ENCODE measurements at places on chromosomes 5 and 9.

- no peak for DNase-seq
Measured at GRCh38 chr5:151589878-151590570, 1.1 kb downstream of the FAT2 start.

GRCh38 chr9:40925149-40925548 lies 203.3 kb downstream of the FOXD4L6 start:
- no peak for DNase-seq

GRCh38 chr9:69204849-69205248 lies 30.8 kb downstream of the TJP2 start:
- DNase-seq: no peak

- no peak for DNase-seq
Measured at GRCh38 chr9:35482071-35482470, 7.8 kb upstream of the RUSC2 start.

DNA sequence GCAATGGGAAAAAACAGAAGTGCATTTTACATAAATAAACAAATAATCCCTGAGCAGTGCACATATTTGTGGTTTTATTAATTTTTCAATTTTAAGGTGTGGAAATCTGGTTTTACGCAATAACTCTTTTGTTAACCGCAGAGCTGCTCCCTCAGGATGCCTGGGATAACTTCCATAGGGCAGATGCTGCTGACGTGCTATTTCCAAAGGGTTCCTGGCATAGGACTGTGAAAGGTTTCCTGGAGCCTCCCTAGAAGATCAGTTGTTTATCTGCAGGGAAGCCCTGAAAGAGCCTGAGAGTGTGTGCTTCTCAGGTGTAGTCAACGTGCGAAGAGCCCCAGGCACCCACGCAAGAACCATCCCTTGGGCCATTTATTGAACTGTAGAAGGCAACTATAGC lies 443.5 kb downstream of the PLK2 start:
- DNase-seq: no peak

DNA sequence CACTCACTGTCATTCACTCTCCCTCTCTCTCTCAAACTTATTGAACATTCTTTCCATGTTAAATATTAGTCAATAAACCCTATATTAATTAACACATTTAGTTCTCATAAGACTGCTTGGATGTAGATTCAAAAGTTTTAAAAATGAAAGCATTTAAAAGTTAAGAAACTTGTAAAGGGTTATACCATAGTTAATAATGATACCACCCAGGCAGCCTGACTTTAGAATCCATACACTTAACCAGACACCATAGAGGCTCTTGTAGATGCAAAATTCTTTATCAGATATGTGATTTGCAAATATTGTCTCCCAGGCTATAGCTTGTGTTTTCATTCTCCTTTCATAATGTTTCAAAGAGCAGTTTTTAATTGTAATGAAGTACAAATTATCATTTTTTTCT lies 335.8 kb upstream of the ACTBL2 start:
- no peak for DNase-seq

DNA sequence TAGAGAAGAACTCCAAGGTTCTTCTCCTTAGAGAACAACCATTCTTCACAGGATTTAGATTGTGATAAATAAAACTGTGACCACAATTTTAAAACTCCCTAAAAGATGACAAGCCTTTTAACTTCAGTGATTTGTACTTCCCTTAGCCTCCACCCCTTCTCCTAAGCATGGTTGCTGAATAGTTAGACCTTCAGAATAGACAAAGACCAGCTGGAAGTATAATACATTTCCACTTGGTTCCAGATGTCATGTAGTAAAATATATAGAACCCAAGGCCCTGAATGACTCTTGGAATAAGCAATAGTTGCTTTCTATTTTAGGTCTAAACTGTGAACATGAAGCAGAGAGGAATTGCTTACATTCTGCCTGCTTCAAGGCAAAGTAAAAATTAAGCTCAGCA lies 208.7 kb downstream of the ARRDC3 start:
- no peak for DNase-seq

- DNase-seq: no peak
Measured at GRCh38 chr5:6675784-6676491, 37.3 kb upstream of the TENT4A start.

DNA sequence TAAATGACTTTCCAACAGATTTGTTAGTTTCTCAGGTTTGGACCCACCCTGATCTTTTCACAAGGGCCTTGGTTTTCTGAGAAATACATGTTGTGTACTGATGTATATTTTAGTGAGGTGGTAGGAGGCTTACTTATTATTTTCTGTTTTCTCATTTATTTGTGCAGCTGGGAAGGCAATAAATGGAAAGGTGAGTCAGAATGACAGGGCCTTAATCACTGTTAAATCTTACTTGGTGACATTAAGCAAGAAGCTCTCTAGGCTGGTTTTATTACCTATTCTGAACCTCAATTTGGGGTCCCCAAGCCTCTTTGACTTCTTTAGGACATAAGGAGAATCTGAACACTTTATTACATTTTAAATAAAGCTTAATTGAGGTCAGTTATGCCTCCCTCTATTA lies 214.0 kb upstream of the DAB2 start:
- DNase-seq: no peak

GRCh38 chr9:11758016-11758415 lies 935.2 kb upstream of the TYRP1 start:
- DNase-seq: no peak

DNA sequence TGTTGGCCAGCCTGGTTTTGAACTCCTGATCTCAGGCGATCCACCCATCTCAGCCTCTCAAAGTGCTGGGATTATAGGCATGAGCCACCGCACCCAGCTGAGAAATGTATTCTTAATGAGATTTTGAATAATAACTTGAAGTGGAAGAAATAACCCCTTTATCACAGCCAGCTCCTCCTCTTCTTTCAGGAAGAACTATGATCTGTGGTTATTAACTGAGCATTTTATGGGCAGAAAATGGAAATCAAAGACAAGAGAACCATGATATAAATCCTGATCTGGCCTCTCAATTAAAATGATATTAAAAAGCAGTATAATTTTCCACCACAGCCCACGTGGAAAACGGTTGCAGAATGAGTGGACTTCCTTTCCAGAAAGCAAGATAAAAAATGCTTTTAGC lies 206.6 kb downstream of the PRELID2 start:
- DNase-seq: no peak

DNA sequence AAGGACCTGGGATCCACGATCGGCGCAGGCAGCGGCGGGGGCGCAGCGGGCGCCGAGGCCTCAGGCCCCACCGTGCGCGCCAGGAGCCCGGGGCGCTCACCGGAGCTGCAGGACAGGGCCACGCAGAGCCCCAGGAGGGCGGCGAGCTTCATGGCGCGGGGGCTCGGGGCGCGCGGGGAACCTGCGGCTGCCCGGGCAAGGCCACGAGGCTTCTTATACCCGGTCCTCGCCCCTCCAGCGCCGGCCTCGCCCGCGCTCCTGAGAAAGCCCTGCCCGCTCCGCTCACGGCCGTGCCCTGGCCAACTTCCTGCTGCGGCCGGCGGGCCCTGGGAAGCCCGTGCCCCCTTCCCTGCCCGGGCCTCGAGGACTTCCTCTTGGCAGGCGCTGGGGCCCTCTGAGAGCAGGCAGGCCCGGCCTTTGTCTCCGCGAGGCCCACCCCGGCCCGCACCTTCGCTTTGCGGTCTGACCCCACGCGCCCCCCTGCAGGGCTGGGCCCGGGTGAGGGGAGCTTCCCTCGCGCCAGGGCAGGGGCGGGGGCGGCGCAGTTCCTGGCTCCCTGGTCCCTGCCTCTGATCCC lies at the start of gene SCGB3A1:
Gene SCGB3A1 (minus strand): TSS at position 189 of the 577 bp plus-strand sequence. CDS start 37 bp downstream, at position 152.
- no peak for DNase-seq

DNA sequence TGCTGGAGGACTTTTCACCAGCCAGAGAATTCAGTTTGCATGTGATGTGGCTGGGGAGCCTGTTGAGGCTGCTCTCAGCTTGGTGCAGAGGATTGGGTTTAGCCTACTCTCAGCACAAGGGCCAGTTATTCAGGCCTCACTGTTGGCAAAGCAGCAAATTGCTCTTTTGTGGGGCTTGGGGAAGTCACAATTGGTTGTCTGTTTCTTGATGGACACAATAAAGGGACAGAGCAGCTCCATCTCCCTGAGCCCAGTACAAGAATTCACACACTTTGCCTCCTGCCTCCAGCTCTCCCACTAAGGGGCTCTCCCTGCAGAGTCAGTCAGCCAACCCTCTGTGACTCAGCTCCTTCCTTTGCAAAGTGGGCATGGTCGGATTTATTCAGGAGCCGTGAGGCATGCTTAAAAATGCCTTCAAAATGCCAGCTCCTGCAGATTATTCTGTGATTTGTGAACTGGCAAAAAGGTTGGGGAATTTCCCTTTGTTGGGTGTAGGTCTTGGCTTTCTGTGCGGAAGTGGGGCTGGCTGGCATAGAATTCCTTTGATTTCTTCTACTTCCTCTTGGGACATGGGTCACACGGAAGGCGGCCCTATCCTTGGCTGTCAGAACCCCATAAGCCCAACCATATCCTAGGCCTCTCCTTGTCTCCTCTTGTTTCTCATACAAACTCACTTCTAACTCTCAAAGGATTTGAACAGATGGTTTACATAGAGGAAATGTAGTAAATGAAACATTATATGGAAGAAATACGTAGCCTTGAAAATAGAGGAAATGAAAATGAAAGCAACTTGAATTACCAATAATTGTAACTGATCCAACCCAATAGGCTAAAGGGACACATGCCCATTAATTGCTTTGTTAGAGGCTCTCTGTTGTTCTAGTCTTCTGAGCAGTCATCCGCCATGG lies 118.7 kb upstream of the CD180 start:
- no peak for DNase-seq

DNA sequence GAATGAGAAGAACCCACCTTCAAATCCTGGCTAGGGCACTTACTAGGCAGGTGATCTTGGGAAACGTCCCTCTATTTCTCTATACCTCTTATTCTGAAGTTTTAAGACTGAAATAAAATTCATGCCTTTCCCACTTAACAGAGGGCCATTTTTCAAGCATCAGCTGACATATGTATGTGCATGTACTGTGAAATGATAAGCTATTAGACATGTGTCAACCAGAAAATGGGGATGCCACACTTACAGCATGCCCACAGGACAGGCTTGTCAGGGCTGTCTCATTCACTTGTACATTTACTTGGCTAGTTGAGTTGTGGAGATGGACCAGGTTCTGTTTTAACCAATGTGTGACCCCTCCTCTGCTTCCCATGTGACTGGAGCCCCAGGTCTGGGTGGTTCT lies 78.5 kb downstream of the C9orf152 start:
- no peak for DNase-seq

- no peak for DNase-seq
Measured at GRCh38 chr5:74493411-74493810, 147.1 kb downstream of the ENC1 start.

DNA sequence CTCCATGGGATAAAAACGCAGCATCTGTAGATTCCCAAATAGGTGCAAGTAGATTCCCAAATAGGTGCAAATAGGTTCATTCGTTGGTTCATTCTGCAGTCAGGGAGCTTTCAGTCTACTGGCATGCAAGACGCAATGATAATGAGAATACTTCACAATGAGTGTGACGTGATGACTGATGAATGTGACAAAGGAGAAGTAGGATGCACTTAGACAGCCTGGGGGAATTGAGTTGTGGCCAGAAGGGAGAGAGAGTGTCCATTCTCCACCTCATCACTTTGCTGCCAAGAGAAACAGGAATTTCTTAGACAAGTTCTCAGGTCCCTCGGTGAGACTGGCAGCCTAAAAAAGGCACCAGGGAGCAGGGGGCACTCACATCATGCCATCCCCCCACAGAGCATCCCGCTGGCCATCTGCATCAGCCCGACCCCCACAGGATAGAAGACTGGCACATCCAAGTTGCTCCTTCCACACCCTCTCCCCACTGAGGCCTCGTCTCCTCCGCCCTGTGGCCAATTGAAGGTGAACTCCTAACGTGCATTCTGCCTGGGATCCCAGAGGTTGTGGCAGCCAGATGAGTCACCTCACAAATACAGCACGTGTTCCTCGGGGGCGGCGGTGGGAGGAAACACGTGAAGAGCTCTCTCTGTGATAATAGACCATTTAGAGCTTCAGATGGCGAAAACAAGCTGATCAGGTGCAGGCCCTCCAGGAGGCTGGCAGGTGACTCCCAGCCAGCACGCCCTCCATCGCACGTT lies 19.9 kb upstream of the KCNIP1 start:
- DNase-seq: no peak

GRCh38 chr5:143442385-143442784 lies 38.9 kb upstream of the NR3C1 start:
- DNase-seq: no peak

DNA sequence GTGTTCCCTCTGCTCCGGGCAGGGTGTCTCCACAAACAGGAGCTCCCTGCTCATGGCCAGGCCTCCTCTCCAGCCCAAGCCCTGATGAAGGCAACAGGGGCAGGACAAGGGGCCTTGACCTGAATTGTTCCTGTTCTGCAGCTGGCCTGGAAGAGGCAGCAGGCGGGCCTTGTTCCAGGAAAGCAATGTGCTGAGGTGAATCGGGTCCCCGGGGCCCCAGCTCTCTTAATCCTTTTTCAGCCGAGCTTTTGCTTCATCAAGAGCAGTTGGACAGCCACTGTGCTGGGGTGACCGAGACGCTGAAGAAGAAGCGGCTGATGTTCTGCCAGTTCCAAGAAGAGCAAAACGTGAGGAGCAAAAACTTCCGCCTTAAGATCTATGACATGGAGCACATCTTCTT lies 41.4 kb downstream of the CCDC180 start:
- no peak for DNase-seq

DNA sequence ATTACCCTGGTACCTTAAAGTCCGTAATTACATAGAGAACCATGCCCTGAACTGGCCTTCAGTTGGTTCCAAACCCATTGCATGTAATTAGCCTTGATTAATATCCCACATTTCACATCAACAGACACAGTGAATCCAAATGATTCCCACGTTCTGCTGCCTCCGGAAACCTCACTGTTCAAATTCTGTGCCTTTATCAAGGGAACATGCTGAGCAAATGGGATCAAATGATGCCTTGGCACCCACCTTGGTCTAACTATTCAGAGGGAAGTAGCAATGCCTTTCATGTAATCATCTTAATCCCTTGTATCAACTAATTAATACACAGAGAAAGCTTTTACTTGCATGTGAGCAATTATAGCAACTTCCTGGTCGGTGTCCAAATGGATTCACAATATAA lies 100.6 kb downstream of the EFNA5 start:
- no peak for DNase-seq

All from esophagus squamous epithelium (tissue), 5 donors.